ENCODE measurements at places on chromosomes 3 and 15.

DNA sequence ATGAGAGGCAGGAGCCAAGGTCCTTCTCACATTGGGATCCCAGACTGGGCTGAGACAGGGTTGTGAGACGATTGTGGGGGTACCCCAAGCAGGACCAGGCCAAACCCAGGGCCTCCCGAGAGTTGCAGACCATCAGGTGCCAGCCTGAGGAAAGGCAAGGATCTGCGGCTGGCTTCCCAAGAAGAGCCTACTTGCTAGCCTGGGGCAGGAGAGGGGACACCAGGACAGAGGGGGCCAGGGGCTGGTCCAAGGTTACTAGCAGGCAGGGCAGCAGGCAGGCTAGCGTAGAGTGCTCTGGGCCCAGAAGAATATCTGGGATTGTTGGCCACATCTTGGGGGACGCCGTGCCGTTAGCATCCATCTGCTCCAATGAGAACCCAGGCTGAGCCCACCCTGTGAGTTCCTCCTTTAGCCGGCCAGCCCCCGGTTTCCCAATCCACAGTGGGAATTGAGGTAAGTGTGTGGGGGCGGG is 546 bp downstream of the CISH start:
- DNase-seq = no peak

GRCh38 chr3:154095832-154096421 is 25.3 kb upstream of the ARHGEF26 start:
- DNase-seq = no peak

DNA sequence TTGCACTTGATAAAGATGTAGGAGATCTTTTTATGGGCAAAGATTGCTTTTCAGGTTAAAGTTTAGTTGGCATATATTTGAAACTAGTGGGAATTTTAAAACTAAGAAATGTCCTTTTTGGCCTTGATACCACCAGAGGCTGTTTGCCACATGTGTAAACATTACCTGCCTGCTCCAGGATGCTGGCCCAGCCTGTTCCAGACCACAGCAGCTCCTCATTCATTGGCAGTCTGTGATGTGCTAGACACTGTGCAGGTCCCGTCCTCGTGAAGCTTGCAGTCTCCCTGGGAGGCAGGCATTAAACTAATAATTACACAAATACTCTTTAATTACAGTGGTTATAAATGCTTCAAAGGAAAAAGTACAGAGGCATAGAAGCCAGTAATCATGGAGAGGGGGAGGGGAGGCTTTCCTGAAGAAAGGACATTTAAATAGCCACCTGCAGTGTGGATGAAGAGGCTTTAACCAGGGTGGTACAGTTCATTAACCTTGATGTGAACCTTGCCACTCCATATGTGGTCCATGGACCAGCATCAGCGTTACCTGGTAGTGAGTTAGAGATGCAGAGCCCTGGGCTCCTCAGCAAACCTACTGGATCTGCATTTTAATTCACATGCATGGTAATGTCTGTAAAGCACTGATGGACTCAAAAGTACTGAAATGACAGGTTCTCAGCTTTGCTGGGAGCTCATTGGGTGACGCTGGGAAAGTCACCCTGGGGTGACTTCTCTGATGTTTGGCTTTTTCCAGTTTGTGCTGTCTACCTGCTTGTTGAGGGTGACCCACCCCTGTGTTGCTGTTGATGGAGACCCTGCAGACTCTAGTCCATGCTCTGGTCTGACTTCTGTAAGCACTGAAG is 5.3 kb downstream of the ZNF710 start:
- DNase-seq = no peak

DNA sequence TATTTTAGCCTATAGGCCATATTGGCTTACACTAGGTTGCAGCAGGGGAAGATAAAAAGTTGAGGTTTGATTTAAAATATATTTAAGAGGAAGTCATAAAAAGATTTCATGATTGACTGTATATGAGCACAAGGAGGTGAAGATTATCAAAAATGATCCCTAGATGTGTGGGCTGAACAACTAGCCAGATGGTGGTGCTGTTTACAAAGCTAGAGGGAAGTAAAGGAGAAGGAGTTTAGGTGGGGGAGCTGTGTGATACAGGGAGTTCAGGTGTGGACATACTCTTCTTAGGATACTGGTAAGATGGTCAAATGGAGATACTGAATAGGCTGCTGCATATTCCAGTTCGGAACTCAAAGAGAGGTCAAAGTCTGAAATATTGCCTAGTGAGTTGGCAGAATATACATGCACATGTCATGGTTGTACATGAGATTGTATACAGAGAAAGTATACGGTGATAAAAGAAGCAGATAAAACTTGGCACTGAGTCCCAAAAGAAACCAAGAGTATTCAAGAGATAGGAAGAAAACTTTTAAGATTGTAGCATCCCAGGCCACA is 727.8 kb downstream of the NLGN1 start:
- DNase-seq = no peak

DNA sequence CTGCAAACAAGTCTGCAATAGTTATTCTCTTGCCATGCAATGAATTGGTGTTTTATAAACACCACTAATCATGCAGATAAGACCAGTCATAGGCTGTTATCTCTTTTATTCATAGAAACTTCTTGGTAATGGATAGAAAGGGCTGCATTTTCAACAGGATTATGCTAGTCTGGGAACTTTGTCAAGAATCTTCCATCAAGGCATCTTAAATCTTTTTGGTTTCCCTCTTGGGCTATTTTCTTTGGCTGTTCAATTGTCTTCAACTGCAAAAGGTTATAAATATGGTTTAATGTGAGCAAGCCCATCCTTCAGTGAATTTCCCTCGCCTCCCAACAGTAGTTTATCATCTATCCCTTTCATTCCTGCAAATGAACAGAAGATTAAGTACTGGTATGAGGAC is 59.0 kb upstream of the MINAR1 start:
- no peak for DNase-seq

- peak; percentile 9 for DNase-seq
Measured at GRCh38 chr3:101849714-101850245, 466 bp downstream of the NFKBIZ start.

GRCh38 chr15:55334997-55335396 is 16.0 kb downstream of the PIGB start:
- no peak for DNase-seq

DNA sequence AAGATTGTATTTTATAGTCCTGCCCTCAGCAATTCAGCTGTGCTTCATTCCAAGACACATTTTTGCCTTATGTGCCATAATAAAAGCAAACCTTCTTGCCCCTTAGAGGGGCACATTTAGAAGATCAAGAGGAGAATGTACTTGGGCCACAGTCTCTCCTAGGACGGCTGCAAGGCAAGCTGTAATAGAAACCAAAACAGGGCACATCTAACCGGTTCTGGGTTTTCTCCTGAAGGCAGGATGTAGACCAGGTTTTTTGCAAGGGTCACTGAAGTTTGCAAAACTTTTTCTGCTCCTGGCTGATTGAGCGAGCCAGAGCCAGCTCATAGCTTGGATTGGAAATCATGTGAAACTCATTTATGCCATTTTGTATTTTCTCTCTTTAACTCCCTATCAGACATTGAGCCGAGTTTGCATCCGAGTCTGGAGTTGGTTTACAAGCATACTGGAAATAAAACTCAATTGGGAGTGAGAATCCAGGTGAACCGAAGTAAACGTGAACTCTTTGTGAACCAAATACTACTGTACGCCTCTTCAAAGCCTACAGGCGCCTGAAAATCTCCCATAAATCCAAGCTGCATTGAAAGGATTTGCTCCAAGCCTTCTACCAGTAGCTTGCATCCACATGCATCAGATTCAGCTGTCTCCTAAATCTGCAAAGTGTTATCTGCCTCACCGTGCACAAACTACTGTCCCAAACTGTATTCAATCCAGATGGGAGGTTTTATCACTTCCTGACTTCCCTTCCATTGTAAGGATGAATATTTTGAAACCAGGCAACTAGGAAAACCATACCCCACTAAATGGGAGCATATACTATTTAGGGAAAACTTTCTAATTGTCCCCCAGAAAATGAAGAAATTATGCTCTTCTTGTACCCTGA is 60.9 kb upstream of the TSC22D2 start:
- no peak for DNase-seq

- DNase-seq = no peak
Measured at GRCh38 chr3:31218082-31218481, 314.6 kb upstream of the STT3B start.

DNA sequence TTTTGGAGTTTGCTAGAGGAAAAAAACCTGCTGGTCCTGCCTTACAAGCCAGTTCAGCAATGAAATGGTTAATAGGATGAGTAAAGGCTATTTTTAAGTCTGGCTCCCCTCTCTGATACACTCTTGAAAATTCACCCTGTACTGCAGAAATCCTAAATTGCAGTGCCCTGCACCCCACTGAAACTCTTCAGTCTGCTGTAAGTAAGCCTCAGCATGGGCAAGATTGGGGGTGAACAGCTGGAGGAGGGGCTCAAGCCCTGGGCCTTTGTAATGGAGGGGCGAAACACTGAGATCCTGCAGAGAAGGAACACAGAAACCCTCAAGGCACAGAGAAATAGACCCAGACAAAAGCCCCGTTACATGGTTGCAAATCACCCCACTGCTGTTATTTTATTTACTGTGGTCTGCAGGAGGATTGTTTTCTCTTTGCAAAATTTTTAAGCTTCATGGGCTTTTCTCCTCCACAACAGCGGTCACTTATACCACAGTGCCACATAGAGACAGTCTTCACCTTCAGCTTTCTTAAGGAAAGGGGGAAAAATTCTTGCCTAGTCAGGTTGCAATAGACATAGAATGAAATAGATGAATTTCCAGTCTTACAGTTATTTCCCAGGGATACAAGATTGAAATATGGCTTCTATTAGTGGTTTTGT is 45.0 kb downstream of the SOX2 start:
- no peak for DNase-seq

- no peak for DNase-seq
Measured at GRCh38 chr3:27641271-27641800, 80.8 kb downstream of the EOMES start.

- DNase-seq = no peak
Measured at GRCh38 chr3:195438371-195438770, 4.4 kb downstream of the ACAP2 start.

- no peak for DNase-seq
Measured at GRCh38 chr15:98127586-98127985, 167.1 kb downstream of the ARRDC4 start.

DNA sequence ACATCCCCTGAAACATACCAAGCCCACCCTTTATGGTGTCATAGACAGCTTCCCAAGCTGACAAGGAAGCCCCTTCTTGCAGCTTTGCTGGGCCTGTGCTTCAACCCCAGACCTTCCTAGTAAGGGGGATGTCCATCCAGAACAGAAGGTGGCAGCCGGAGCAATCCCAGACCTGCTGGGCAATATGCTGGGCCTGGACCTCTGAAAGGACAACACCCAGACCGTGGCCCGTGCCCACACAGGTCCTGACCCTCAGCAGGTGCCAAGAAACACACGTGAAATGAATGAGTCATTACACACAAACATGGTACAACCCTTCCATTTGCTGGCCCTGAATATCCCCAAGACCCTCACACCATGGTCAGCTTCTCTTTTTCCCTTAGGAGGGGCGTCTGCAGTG is 19.8 kb upstream of the VILL start:
- DNase-seq = no peak

GRCh38 chr3:43854283-43854682 is 163.5 kb downstream of the ABHD5 start:
- DNase-seq = no peak

- DNase-seq = no peak
Measured at GRCh38 chr15:90565866-90566265, 36.1 kb downstream of the CRTC3 start.

DNA sequence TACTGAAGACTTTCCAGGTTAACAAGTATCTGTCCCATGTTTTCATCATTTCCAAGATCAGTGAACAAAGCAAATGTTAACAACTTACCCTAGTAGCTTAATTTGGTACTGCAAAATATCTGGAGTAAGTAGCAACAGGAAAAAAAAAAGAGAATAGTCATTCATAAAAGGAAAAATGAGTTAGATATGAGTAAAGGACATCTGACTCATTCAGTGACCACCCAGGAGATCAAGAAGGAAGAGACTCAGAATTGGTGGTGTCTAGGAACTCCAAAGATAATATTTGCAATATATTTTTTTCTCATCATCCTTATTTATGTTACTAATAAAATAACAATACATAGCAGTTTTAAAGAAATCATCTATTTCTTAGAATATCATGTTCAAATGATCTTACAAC is 253.8 kb upstream of the COL8A1 start:
- DNase-seq = no peak

DNA sequence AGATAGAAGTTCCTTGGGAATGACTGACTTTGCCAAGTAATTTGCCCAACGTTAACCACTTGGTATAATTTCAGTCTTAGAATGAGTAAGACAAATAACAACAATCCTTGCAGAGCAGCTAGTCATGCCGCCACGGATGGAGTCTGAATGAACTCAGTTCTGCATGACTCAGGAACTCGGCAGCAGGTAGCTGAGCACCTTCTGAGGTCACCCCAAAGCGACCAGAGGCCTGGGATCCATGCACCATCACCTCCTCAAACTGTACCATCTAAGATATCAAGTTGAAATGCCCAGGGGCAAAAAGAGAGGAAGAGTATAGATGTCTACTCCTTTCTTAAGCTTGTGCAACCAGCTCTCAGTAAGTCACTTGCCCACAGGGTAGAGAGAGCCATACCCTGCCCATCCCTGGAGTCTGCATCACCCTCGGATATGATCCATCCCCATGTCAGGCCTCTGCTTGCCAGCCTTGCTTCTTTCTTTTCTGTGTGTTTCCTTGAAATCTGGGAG is 8.5 kb upstream of the CDCP1 start:
- DNase-seq = no peak

GRCh38 chr15:67784090-67784781 is 41.1 kb upstream of the SKOR1 start:
- no peak for DNase-seq

Data from activated CD8-positive, alpha-beta memory T cell treated with anti-CD3 and anti-CD28 coated beads for 4 hours (primary cell).